A549 (cell line): ENCODE measurements at places on chromosomes 11 and 22. TPM values are rescaled to one million over a fixed set of nuclear protein-coding genes. Genes with fewer than 3 reads are reported as not detected.

Gene OR8B4
- polyA plus RNA-seq = not detected in 3 replicates

Gene SMIM35
- polyA plus RNA-seq = not detected in 3 replicates

Gene RFPL1
- polyA plus RNA-seq = not detected in 3 replicates

Gene TSPAN32
- not detected in 3 replicates for polyA plus RNA-seq

Gene PGA5
- polyA plus RNA-seq = not detected in 3 replicates

Gene OR51V1
- not detected in 3 replicates for polyA plus RNA-seq

Gene MB
- polyA plus RNA-seq = 6.9 to 9.2 TPM (median 8.5 TPM) in 3 replicates

Gene OR9I1
- not detected in 3 replicates for polyA plus RNA-seq

Gene ANGPTL5
- not detected in 3 replicates for polyA plus RNA-seq

Gene RAB36
- 4.0 to 4.7 TPM (median 4.5 TPM) in 3 replicates for polyA plus RNA-seq

Gene ST14
- polyA plus RNA-seq = 0.04 to 0.09 TPM (median 0.05 TPM) in 3 replicates
